Activated T-cell treated with anti-CD3 and anti-CD28 coated beads, Interleukin-2, amount 50 U/mL, for 1 hour (primary cell): ENCODE measurements at places on chromosomes 12 and 14.

DNA sequence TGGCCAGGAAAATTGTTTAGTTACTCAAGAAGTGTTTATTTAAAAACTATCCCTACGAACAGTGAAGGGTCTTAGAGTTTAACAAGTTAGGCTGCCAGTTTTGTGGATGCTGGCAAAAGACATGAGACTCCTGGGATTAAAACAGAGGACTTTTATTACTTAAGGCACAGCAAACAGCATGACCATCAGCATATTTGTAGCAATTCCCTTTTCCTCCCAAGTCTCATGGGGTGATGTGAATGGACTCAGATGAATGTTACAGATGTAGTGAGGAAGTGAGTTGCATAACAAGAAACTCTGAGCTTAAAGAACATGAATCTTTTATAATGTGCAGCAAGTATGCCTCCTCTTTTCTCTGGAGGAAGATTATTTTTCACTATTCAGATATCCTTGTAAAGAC, 695.8 kb downstream of the RPS29 start:
- DNase-seq = no peak

GRCh38 chr12:14774906-14775635, 28.2 kb downstream of the WBP11 start:
- DNase-seq = peak; percentile 50

DNA sequence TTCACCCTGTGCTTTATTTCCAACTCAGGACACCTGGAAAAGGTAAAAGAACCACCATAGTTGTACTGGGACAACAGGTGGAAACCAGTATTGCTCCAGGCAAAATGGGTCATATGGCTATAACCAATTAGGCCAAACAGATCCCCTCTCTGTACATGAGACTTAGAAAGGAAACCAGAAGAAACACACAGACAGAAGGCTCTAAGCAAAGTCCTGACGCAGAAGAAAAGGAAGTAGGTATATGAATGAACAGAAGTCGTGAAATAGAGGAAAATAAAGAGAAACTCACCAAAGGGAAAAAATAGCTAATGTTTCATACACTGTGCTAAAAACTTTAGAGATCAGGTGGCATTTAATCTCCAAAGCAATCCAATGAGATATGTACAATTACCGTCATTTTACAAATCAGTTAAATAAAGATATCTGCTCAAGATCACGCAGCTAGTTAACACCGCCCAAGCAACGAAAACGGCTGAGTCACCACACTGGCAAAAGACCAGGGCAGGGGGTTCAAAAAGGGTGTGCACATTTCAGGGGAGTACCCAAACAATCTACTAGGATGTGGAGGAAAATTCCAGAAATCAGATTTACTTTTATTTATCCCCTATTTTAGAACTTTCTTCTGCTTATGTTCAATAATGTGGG, 82.3 kb downstream of the ITPR2 start:
- DNase-seq = no peak

GRCh38 chr12:41739066-41739465, 405.6 kb downstream of the GXYLT1 start:
- no peak for DNase-seq

DNA sequence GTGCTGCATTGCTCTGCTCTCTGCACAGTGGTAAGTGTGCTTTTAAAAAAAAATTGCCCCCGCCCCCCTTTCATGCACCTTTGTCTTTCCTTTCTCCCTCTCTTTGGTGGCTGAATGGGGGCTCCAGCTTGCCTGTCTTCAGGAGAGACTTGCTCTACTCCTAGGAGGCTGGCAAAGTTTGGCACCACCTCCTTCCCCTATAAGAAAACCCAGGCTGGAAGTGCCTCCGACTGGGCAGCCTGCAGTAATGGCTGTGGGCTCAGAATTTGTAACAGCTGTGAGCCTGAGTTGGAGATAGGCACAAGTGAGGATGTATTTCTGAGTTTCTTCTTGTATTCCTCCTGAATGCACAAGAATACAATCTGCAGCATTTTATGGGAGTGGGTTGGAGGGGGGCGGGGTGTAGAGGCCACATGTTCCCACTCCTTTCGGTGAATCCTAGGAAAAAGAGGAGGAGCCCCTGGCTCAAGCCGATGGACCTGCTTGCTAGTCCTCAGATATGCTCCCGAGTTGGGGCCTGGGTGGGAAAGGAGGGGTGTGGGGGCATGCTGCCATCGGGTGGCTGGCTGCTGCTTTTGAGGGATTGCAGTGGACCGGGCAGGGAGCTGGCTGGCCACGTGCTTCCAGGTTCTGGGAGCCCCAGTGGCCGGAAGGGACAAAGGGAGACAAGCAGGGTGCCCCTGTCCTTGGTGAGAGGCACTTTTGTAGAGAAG, 124.3 kb downstream of the TSPAN9 start:
- DNase-seq = no peak

GRCh38 chr12:6851153-6851920, at the start of gene CDCA3:
TSS of gene CDCA3 (minus strand) at chr12:6851286. CDS start at chr12:6850952, 334 bp downstream.
- peak; percentile 84 for DNase-seq

- DNase-seq = no peak
Observed at GRCh38 chr12:47407463-47408129, 298.2 kb downstream of the RPAP3 start.

- peak; percentile 24 for DNase-seq
Observed at GRCh38 chr12:38904537-38905479, 583 bp downstream of the CPNE8 start.

DNA sequence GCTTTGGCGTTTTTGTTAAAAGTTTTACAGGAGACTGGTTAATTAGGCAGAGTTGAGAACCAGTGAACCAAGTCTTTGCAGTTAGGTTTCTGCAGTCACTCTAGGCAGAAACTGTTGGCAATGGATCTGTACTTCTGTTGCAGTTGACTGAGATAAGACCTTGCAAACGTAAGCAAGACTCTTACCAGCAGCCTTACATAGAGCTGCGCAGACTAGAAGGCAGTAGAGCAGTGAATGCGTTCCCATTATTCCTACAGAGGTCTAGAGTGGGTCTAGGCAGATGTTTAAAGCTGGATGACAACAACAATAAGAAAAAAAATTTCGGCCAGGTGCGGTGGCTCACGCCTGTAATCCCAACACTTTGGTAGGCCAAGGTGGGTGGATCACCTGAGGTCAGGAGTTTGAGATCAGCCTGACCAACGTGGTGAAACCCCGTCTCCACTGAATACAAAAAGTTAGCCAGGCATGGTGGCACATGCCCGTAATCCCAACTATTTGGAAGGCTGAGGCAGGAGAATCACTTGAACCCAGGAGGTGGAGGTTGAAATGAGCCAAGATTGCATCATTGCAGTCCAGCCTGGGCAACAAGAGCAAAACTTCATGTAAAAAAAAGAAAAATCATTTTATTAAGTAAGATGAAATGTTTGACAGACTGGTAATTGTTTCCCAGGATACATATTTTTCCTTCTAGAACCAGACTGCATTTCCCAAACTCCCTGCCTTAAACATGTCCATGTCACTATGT, 12.3 kb downstream of the RNASE9 start:
- no peak for DNase-seq

DNA sequence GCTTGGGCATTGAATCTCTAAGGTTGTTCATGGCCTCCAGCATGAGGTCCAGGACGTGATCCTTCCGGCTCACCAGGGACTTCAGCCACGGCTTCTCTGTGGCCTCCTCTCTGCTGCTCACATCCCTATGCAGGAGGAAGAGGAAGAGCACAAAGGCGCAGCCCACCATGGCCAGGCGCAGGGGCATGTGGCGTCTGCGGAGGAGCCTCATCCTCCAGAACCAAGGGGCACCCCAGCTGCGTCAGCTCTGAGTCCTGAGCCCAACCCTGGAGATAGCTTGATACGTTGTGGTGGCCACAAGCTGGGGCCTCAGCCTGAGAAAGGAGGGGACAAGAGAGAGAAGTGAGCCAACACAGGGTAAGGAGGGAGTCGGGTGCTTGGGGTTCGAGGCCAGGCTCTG, 11.6 kb downstream of the GALNT6 start:
- DNase-seq = no peak
